Activated T-helper 1 cell treated with anti-CD3 and anti-CD28 coated beads, Interleukin-12 subunit alpha, Interleukin-12 subunit beta, Interleukin-2, Interleukin-4 antibody, amounts not matched to agents 30 ng/mL and 10 ng/mL and 1 ng/mL, durations not matched to agents 14 hours and 24 hours and 36 hours (primary cell): ENCODE measurements at places on chromosomes 7 and 10. TPM values are rescaled to one million over a fixed set of nuclear protein-coding genes. Genes with fewer than 3 reads are reported as not detected.

GRCh38 chr7:37110660-37111424 is 337.8 kb downstream of the ELMO1 start:
- DNase-seq: no peak

The PDK4 gene
- not detected in 2 replicates for total RNA-seq

DNA sequence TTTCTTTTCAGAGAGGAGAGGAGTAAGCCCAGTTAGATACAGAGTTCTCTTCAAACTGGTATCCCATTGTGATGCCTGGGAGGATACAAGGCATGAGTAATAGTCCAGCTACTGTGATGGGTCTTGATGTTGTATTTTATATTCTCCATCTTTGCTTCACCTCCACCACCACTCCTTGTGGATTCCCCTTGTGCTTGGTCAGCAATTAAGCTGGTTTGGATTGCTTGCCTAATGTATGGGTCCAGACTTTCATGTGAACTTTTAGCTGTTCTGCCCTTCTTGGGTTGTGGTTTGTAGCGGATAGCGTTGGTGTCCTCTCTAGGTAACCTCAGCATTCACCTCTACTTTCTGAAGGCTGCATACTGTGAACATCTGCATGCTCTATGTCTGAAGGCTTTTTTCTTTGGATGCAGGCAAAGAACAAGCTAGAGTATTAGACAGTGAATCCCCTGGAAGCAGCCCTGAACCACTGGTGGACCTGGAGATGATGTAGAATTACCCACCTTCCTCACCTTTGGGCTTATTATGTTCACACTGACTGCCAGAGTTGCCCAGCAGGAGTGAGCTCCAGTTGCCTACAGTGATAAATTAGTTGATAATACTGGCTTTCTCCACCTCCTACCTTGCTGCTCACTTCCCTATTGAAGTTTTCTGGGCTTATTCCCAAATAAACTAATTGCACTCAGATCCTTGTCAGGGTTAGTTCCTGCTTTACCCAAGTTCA is 126.5 kb upstream of the MTPN start:
- DNase-seq: no peak

DNA sequence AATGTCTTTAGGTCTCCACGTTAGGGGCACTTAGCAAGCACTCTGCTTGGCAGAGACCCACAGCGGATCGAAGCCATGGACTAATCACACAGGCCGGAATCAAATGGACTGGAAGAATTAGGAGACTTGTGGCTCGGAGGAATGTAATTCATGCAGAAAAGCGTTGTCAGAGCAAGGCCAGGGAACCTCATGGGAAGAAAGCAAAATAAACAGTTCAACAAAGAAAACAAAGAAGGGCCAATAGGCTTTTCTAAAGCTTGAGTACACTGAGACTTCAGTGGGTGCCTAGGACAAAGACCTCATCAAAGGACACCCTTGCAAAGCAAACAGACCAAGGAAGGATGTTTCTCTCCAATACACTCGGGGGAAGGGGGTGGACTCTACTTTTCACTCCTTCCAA is 171.1 kb downstream of the GLI3 start:
- no peak for DNase-seq

The PBLD gene
- 1.1 and 1.6 TPM in 2 replicates for total RNA-seq

- DNase-seq: no peak
Observed at GRCh38 chr10:61987537-61987936, 86.0 kb downstream of the ARID5B start.

GRCh38 chr10:125147971-125148439 is 12.4 kb downstream of the CTBP2 start:
- no peak for DNase-seq

- DNase-seq: no peak
Observed at GRCh38 chr7:81506609-81507008, 263.2 kb downstream of the HGF start.

The TPST1 gene
- 1.6 and 1.8 TPM in 2 replicates for total RNA-seq

DNA sequence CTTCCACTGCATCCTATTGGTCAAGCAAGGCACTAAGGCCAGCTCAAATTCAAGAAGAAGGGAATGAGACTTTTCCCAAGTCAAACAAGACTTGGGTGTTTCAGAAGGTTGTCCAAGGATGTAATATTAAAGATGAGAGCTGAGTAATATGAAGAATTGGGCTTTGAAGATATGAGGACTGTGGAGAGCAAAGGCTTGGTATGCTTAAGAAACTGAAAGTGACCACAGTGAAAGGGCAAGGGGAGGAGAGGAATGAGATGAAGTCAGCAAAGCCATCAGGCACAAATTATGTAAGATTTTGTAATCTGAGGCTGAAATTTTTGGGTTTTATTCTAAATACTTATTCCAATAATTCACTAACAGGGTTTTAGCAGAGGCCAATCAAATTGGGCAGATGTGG is 38.6 kb upstream of the NPY start:
- no peak for DNase-seq

DNA sequence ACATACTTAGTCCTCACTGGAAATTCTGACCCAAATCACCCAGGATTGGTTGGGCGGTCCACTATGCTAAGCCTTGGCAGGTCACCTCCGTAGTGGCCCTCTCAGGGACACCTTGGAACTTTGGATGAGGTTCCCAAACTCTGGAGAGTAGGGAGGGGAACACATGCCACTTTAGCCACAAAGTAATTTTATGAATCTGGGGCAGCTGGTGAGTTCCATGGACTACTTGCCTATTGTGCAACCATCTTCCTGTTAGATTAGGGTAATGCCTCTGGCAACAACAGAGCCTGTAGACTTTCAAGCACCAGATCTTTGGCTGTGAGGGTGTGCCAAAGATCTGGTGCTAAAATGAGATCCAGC is 77.7 kb downstream of the ITGB8 start:
- DNase-seq: no peak

DNA sequence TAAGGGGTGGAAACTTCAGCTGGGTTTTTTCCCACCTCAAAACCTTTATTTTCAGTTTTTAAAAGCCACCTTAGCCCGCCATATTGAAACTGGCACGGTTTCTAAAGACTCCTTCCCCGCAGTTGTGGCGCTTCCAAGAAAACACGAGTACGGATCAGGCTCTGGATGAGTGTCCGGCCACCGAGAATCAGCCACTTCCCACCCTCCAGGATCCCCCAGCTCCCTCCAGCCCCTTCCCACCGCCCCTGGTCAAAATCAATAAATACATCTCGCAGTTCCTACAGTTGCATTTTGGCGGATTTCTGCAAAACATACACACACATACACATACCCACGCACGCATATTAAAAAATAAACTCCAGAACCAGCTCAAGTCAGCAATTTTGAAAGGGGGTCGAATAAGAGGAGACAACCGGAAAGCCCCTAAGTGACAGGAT is 1.1 kb downstream of the SFMBT2 start:
- peak; percentile 29 for DNase-seq

The ACBD7 gene
- total RNA-seq: 2.3 and 2.7 TPM in 2 replicates

The ZNF239 gene
- 1.4 and 1.7 TPM in 2 replicates for total RNA-seq

DNA sequence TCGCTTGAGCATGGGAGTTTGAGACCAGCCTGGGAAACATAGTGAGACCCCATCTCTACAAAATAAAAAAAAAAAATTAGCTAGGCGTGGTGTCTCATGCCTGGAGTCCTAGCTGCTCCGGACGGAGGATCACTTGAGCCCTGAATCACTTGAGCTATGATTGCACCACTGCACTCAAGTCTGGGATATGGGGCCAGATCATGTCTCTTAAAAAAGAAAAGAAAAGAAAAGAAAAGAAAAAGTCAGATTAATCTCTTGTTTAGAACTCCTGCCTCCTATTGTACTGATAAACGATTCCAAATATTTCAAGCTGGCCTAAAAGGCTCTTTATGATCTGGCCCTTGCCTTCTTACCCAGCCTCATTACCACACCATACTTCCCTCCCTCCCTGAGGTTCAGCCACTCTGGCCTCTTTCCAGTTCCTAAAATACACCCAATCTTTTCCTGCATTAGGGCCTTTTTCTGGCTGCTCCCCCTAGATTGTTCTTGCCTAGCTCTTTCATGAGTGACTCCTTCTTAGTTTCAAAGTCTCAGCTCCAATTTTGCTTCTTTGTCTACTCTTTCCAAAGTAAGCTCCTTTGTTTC is 41.7 kb downstream of the VCL start:
- DNase-seq: no peak

DNA sequence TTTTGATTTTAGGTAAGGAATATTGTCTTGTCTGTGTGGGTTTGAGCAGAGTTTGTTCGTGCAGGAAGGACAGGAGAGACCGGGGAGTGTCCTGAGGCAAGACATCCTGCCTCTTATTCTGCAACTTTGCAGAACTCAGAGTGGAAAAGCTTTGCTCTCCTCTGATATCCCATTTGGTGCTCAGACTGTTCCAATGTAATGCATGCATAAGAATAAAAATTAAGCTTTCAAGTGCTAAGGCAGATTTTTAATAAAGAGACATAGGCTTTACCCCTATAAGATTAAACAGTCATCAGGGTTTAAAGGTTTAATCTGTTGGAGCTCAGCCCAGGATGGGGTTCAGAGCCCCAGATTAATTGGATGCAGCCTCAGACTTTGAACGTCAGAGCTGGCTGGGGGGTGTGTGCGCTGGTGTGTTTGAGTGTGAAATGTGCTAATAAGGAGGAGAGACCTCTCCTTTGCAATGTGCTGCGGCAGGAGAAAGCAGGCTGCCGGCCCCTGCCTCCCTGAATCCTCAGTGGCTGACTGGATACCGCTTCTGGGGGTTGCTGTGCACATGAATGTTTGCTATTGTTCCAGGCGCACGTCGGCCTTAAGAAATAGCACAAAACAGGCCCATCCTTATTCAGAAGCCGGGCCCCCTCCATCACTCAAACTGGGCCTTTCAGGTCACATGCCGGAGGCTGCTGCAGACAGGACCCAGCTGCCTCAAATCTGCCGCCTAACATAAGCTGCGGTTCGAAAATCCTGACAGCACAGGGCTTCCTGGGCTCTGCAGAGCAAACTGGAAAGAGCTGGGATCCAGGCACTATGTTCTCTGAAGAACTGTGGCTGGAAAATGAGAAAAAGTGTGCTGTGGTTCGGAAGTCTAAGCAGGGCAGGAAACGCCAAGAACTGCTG is 84.1 kb upstream of the PRR15 start:
- no peak for DNase-seq

DNA sequence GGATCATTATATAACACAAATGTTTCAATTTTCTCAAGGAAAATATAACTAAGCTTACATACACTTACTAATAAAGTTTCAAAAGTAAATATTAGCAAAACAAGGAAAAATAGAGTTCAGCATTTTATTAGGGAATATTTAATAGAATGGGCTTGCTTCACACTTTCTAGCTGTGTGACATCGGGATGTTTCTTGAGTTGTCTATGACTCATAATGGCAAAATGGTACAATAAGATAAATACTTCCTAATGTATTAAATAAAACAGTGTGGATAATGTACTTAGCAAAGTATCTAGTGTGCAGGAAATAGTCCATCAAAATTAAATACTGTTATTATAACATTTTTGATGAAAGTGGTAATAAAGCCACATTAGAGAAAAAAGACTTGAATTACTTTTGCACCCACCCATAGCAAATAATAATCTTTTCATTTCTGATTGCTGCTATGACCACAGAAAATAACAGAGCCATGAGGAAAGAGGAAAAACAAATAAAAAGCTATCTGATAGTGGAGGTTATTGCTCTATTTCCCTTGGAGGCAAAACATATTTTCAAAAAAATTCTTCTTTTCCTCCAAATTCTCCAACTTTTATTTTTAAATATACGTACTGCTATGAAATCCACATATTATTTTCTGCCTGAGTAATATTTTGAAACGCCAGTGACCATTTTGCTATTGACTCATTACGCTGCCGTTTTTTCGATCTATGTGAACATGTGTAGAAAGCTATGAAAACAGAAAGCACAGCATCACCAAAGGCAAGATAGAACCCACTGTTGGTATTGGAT is 272.9 kb upstream of the KLF6 start:
- no peak for DNase-seq

The GBX1 gene
- not detected in 2 replicates for total RNA-seq

GRCh38 chr10:110764378-110764777 is 107.3 kb upstream of the PDCD4 start:
- no peak for DNase-seq

DNA sequence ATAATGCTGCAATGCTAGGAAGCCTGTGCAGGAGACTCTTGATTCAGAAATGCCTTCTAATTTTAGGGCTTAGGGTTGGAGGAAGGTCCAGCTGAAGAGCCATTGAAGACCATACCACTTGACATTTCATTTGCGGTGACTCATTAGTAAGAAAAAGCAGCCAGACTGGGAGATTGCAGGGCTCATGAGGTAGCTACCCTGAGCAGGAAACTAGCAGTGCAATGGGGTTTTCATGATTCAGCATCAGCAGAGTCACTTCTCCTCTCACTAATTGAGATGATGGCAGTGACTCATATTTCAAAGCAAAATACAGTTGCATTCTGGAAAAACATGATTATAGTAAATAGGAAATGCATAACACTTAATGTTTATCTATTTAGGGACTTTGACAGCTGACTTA is 434.1 kb downstream of the DNAJB9 start:
- no peak for DNase-seq

The SFRP4 gene
- not detected in 2 replicates for total RNA-seq

The SAMD8 gene
- total RNA-seq: 16.2 and 16.5 TPM in 2 replicates

The NPFFR1 gene
- total RNA-seq: not detected in 2 replicates

The C10orf67 gene
- 0.18 TPM in 1 of 2 replicates, not detected in the other for total RNA-seq

DNA sequence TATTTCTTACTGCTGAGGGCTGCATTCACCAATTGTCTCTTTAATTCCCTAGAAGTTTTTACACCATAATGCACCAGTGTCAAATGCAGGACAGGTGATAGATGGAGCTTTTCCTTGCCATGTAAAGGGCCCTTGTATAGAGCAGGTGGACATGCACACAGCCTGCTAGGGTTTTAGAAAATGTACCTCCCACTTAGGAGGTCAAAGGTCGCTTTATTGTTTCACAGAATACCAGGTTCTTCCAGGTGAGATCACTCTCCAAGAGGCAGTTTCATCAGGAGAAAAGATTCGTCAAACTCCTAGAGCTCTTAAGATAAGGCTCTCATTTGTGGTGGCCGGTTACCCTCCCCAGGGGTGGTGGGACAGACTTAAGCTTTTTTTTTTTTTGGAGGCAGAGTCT is 215.8 kb downstream of the PHTF2 start:
- DNase-seq: no peak

The VWDE gene
- 1.6 and 1.7 TPM in 2 replicates for total RNA-seq

The ITGB8 gene
- total RNA-seq: 0.03 TPM in 1 of 2 replicates, not detected in the other

The COBL gene
- not detected in 2 replicates for total RNA-seq

The NPY4R2 gene
- total RNA-seq: not detected in 2 replicates
